ENCODE measurements at places on chromosomes 2 and 18. TPM values are rescaled to one million over a fixed set of nuclear protein-coding genes. Genes with fewer than 3 reads are reported as not detected.

Gene FAP
- not detected for total RNA-seq

Gene AGXT
- total RNA-seq, result not detected

DNA sequence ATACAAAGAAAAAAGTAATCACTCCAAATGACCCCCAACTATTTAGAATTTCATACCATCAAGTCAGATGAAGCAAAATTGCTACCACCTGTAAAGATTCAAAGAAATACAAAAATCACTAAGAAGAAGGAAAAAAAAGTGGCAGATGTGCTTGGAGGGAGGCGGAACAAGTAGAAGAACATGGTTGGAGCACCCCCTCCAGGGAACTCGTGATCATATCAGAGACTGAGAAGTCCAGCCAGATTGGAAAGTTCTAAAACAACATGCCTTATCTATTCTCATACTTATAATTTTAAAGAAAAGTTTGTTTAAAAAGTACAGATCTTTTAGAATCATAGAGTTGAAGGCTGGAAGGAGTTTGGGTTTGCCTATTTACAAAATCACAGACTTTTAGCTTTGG, 113.4 kb upstream of the CYP26B1 start:
- no peak overlapping the region for H3K27ac ChIP-seq
- DNase-seq, result no peak
- H3K36me3 ChIP-seq, result no peaks in the 10 kb centered on the region
- no peaks in the 10 kb centered on the region for H3K4me1 ChIP-seq
- no peak overlapping the region for H3K4me3 ChIP-seq

DNA sequence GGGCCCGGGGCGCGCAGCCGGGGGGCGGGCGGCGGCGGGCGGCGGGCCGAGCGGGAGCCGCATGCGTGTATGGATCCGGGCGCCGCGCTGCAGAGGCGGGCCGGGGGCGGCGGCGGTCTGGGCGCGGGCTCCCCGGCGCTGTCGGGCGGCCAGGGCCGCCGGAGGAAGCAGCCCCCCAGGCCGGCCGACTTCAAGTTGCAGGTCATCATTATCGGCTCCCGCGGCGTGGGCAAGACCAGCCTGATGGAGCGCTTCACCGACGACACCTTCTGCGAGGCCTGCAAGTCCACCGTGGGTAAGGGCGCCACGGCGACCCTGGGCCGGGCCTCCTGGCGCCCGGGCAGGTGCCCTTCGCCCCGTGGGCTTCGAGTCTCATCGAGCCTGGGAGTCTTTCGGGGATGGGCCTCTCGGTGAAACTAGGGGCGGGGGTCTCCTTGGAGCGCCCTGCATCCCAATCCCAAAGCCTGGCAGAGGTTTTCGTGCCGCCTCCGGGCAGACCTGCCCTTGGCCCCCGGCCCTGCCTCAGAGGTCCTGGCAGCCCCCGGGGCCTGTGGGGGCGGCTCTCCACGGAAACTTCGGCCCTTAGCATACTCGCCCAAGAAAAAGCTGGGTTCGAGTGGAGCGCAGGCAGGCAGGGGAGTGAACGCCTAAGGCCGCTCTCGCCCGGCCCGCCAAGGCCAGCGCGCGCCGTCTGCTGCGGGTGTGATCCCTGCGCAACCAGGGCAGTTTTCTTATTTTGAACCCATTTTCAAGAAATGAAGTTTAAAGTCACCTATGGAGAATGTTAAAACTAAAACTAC, 622 bp downstream of the RAB12 start:
- peaks cover 19% of the 10 kb centered on the region for H3K36me3 ChIP-seq
- peak overlapping the region; percentile 91 for H3K4me3 ChIP-seq
- DNase-seq, result peak; percentile 10
- H3K27ac ChIP-seq, result peak overlapping the region; percentile 82

DNA sequence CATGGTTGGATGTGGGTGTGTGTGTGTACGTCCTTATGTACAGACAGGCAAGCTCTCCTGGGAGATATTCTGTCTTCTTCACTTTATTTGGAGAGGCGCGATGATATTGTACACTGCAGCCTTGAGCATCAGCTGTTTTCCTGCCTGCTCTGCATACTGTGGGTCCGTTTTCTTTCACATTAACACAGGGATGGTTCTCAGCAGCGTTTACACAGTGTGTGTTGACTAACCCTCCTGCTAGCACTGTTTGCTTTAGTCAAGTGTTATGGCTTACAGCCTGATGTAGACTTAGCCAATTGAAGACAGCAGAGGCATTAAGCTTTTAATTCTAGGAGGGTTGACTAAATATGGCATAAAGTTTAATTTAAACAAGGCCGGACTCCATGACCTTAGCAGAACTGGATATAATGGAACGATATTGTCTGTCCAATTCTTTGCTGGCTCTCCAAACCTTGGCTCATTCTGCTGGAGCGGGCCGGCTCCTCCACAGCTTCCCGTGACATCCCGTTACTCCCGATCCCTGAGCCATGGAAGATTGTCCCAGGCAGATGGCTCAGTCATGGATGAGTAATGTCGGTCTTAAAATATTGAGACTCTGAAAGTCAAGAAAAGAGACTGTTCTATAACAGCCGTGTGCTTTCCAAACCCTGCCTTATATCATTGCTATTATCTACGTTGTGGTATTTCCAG, 134.7 kb downstream of the TPGS2 start:
- no peak overlapping the region for H3K27ac ChIP-seq
- H3K27me3 ChIP-seq, result no peaks in the 10 kb centered on the region
- H3K36me3 ChIP-seq, result no peaks in the 10 kb centered on the region
- H3K4me3 ChIP-seq, result no peak overlapping the region
- no peak for DNase-seq
- no peaks in the 10 kb centered on the region for H3K4me1 ChIP-seq

GRCh38 chr2:197575987-197576386, 60.1 kb downstream of the MOB4 start:
- peaks cover 18% of the 10 kb centered on the region for H3K36me3 ChIP-seq
- no peak overlapping the region for H3K27ac ChIP-seq
- no peak for DNase-seq
- H3K27me3 ChIP-seq, result no peaks in the 10 kb centered on the region

GRCh38 chr2:239835056-239835455, 190.1 kb downstream of the NDUFA10 start:
- no peak for DNase-seq
- H3K36me3 ChIP-seq, result no peaks in the 10 kb centered on the region
- H3K4me1 ChIP-seq, result no peaks in the 10 kb centered on the region
- peaks cover 3% of the 10 kb centered on the region for H3K27me3 ChIP-seq
- H3K4me3 ChIP-seq, result no peak overlapping the region
- H3K27ac ChIP-seq, result no peak overlapping the region

DNA sequence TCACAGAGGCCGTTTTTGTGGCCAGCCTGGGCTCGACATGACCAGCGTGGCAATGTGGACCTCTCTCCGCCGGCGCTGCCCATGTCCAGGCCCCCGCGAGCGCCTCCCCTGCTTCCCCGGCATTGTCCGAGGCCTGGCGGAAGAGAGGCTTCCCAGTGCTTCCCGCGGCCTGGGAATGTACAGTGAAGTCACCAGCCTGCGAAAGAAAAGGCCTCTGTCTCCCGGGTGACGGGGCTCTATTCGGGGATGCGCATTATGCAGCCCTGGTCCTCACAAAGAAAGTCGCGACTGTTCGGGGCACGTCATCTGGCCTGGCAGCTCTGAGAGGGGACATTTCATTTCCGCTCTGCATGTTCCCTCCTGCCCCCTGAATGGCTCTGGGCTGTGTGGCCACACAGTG, 109.2 kb upstream of the AGAP1 start:
- no peak for DNase-seq
- H3K27ac ChIP-seq, result no peak overlapping the region
- H3K27me3 ChIP-seq, result no peaks in the 10 kb centered on the region
- no peaks in the 10 kb centered on the region for H3K36me3 ChIP-seq
- H3K4me3 ChIP-seq, result no peak overlapping the region

DNA sequence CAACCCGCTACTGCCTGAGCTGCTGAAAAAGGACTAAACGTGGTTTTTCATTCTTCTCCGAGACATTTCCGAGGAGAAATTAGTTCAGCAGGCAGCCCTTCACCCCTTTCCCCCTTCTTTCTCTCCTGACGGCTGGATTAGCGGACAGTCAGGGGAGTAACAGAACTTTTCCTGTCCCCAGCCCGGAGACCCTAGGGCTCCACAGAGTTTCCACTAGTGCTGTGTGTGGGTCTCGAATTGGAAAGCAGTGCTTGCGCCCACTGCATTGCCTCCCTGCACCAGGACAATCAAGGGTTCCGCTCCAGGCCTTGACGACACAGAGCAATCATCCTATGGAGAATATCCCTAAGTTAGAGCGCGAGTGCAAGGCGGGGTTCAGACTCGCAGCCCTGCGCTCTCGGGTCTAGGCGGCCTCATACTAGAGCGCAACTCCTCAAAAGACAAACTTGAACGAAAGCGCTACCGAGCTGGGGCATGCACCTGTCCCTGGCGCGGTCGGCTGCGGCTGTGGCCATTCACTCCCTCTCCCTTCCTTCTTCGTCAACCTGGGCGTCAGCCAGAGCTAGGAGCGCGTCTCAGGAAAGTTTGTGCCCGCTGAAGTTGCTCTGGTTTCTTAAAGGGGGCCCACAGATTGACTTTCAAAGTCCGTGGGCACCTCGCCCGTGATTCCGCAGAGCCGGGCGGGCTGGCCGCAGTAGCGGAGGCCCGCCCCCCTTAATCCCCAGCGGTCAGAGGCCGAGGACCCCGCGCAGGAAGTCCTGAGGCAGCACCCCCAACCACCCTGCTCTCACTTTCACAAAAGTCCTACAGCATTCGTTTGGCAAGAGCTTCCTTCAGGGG, 801 bp downstream of the OSR1 start:
- peaks cover 27% of the 10 kb centered on the region for H3K4me1 ChIP-seq
- H3K4me3 ChIP-seq, result peak overlapping the region; percentile 22
- DNase-seq, result no peak
- peak overlapping the region; percentile 52 for H3K27ac ChIP-seq

All from activated T-helper 1 cell treated with anti-CD3 and anti-CD28 coated beads, Interleukin-12 subunit alpha, Interleukin-12 subunit beta, Interleukin-2, Interleukin-4 antibody, amounts not matched to agents 30 ng/mL and 10 ng/mL and 1 ng/mL, durations not matched to agents 14 hours and 24 hours and 36 hours (primary cell).